ENCODE measurements at places on chromosomes 2 and 18.
A peak's percentile ranks its signal among the peaks of the same experiment; 100 is the strongest.

GRCh38 chr2:73886357-73886756 lies 6.5 kb upstream of the ACTG2 start:
- DNase-seq: no peak

DNA sequence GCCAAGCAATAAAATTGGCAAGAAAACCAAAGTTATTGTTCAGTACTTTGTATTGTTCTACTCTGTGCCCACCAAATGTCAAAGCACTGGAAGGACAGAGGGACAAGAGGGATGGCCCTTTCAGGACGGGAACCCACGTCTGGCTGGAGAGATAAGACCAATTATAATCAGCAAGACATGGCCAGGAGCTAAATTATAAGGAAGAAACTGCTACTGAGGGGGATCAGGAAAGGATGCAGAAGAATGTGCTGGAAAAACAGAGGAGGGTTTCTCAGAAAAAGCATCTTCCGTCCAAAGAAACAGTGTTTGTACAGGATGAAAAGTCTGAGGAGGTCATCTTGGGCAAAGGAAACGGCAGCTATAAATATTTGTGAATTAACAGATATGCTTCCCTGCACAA lies 46.4 kb upstream of the NARS1 start:
- DNase-seq: no peak

DNA sequence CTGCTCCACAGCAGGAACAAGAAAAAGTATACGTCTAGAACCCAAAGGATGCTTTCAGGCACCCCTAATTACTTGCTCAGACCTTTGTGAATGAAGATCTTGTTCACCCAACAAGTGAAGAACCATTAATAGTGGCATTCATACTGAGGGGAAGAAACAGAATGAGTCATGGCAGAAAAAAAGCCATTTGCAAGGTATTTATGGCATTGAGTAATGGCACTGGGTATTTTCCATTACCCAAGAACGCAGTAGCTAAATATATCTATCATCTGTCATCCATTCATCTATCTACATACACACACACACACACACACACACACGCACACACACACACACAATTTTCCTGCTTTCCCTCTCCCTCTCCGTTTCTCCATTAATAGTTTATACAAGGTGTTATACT lies 56.4 kb upstream of the XIRP2 start:
- no peak for DNase-seq

GRCh38 chr2:57760381-57760801 lies 286.2 kb upstream of the VRK2 start:
- DNase-seq: peak; percentile 21

- DNase-seq: no peak
These were observed 127.8 kb downstream of the CERS6 start for GRCh38 chr2:168583710-168584521.

GRCh38 chr2:10141736-10142639 lies 19.4 kb downstream of the RRM2 start:
- DNase-seq: peak; percentile 56

GRCh38 chr2:144606466-144607095 lies 86.7 kb upstream of the ZEB2 start:
- DNase-seq: no peak

GRCh38 chr2:164841719-164842623 lies at the start of gene COBLL1:
Gene COBLL1, minus strand, starts transcription at chr2:164841823. Its CDS starts 627 bp downstream, at chr2:164841196.
- peak; percentile 30 for DNase-seq

DNA sequence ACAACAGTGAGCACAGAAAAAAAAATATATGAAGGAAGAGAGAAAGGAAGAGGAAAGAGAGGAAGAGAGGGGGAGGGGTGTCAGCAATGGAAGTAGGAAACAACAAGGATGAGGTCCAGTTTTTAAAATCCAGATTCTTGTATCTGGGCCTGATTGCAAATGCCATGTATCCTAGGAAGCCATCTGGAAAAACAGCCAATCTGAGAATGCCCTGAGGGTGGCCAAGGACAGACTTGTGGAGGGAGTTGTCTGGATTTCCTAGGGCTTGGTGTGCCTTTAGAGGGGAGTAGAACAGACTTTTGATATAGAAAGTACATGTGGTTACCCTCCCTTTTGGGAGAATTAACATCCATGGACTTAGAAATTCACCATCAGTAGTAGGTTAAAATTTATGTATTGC lies 47.1 kb downstream of the PRKCE start:
- no peak for DNase-seq

GRCh38 chr2:28952836-28953211 lies 28.3 kb upstream of the TOGARAM2 start:
- DNase-seq: peak; percentile 53

- DNase-seq: peak; percentile 52
These were observed 19.6 kb upstream of the CXCR1 start for GRCh38 chr2:218186355-218186766.

GRCh38 chr2:168685600-168686451 lies 116.6 kb upstream of the NOSTRIN start:
- DNase-seq: no peak

DNA sequence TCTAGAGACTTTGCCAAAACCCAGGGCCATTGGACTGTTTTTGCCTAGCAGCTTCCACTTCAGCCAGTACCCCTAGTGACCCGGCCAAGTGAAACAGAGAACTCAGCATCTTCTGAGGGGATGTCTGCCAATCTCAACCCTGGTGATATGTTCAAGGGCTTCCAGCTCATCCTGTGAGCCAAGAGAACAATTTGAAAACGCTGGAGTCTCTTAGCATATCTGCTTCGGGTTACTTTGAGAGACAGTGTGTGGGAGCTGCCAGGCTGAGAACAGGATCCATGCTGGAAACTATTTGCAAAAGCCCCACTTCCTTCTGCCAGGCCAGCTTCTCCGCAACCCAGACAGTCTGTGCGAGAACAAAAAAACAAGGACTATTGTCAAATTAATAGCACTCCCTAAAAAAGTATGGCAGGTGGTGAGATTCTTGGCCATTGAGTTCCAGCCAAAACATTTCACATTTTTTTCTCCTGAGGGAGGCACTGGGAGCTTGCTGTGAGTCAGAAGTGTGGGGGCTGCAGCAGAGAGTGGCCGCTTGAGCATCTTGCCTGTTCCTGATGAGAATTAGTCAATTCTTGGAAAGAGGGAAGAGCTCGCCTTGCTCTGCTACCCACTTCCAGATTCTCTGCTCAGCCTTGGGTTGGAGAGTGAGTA lies 395.6 kb upstream of the TRIB2 start:
- no peak for DNase-seq

- no peak for DNase-seq
These were observed 30.4 kb downstream of the ADAM17 start for GRCh38 chr2:9525266-9525665.

DNA sequence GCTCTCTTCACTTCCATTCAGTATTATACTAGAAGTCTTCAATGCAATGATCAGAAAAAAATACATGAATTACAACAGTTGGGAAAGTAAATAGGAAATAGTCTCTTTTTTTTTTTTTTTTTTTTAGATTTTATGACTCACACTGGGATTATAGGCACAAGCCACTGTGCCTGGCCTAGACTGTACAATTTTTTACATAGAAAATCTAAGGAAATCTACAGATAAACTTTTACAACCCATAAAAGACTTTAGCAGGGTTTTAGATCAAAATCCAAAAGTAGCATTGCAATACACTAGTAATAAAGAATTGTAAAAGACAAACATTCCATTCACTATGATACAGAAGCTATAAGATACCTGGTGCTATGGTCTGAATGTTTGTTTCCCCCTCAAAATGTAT lies 39.0 kb downstream of the CFAP221 start:
- DNase-seq: no peak

- no peak for DNase-seq
These were observed 267.3 kb downstream of the TCF4 start for GRCh38 chr18:55320424-55321264.

DNA sequence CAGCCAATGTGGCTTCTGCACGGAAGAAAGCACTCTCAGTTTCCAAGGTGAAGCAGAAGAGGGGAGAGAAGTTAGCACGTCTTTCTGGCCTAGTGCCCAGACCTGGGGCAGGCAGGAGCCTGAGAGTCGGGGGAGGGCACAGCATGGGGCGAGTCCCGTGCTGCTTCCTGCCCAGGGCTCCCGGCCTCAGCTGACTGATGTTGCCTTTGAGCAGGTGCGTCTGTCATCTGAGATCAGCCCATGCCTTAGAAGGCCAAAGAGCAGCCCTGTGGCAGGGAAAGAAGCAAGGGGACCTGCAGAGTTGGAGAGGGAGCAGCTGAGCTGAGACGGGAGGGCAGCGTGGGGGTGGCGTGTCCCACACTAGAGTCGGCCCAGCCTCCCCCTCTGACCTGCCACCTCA lies 3.3 kb downstream of the KCNIP3 start:
- peak; percentile 58 for DNase-seq

- DNase-seq: no peak
These were observed 675.0 kb downstream of the IRS1 start for GRCh38 chr2:226124548-226125011.

- DNase-seq: no peak
These were observed 9.6 kb upstream of the CASP8 start for GRCh38 chr2:201250741-201251140.

GRCh38 chr2:111664275-111664850 lies 219.6 kb downstream of the ANAPC1 start:
- no peak for DNase-seq

- DNase-seq: no peak
These were observed 56.2 kb upstream of the AMMECR1L start for GRCh38 chr2:127942002-127942401.

DNA sequence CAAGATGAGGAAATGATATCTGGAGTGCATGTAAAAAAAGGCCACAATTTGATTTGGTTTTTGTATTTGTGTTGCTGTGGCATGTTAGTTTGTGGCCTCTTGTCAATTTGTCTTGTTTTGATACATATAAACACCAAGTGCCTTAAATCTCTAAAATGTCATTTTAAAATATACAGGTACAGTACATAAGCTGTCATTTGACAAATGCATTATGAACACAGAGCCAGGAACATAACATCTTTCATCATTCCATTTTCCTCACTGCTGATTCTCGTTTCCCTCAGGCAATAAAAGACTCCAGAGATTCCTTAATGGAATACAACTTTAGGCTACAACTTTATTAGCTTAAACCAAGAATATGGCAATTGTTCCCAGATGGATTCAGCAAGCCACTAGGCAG lies 217.5 kb downstream of the ZNF804A start:
- DNase-seq: no peak

DNA sequence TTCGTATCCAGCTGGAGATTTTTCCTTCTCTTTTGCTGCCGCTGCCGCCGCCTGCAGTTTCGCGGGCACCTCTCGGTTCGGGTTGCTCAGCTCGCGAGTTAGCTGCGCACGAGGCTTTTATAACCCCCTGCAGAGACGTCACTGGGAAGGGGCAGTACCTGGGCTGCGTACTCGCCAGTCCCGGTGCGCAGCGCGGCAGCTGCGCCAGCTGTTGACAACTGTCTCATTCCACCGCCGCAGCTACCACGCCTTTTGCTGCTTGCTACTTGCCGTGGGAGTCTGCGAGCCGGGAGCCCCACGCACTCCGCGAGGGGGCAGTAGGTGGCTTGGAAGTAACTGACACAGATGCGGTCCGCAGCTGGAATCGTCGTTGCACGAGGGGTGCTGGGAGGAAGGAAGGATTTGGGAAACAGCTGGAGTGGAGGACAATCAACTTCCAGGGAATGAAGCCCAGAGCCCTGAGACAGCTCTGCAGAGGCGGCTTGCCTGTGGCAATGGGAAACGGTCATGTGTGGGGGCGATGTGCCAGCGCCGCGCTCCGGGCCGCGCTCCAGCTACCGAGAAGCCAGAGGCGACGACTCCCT lies at the start of gene TACR1:
TSS of gene TACR1 (minus strand) at position 93 of the 584 bp plus-strand sequence. CDS start 586 bp downstream, outside the sequence.
- DNase-seq: peak; percentile 7

GRCh38 chr18:49856496-49856895 lies 43.2 kb upstream of the ACAA2 start:
- DNase-seq: peak; percentile 72

- DNase-seq: peak; percentile 50
These were observed 99.6 kb upstream of the MCFD2 start for GRCh38 chr2:47015206-47015605.

GRCh38 chr2:205975082-205975949 lies 110.7 kb downstream of the INO80D start:
- DNase-seq: no peak

GRCh38 chr2:234719116-234719716 lies 222.3 kb upstream of the ARL4C start:
- no peak for DNase-seq

DNA sequence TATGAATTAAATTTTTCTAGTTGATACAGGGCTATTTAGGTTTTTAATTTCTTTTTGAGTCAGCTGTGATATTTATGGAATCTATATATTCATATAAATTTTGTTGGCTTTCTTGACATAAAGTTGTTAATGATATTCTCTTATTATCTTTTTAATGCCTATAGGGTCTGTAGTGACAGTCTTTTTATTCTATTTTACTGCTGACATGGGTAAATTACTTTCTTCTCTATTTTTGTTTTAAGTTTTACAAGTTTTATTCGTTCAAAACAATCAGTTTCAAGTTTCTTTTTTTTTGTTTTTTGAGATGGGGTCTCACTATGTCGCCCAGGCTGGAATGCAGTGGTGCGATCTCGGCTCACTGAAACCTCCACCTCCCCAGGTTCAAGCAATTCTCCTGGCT lies 226.3 kb downstream of the ZRANB3 start:
- DNase-seq: no peak

GRCh38 chr18:25230658-25231326 lies 121.2 kb downstream of the ZNF521 start:
- DNase-seq: no peak

DNA sequence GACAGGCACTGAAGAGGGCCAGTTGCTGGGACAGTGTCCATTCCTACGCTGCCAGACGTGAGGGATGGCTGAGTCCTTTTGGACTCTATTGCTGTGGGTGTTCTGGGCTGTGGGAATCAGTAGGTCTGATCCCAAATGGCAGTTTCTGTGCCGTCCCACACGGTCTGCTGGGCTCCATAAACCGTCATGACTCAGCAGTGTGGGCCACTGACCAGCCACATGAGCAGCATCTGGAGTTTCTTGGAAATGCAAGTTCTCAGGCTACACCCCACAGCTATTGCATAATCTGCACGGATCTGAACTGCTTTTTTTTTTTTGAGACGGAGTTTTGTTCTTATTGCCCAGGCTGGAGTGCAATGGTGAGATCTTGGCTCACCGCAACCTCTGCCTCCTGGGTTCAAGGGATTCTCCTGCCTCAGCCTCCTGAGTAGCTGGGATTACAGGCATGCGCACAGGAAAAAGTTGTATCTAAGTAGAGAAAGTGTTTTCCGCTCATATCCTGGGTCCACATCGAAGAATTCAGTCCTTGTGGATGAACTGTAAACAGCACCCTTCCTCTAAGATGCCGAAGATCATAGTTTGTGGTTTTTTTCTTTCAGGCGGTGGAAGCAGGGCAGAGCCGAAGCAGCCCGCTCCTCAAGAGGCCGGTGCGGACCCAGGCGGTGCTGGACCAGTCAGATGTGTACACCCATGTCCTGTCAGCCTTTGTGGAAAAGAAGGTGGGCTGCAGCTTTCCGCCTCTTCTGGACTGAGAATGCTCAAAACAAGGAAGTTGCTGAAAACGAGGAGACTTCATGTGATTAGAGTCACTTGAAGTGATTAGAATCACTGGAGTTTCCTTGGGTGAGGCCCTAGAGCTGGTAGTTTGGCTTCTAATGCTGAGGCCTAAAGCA lies 25.5 kb downstream of the RMC1 start:
- DNase-seq: no peak

- no peak for DNase-seq
These were observed 21.5 kb upstream of the TNS1 start for GRCh38 chr2:218024336-218024735.

GRCh38 chr2:183614799-183615435 lies 490.7 kb downstream of the NUP35 start:
- DNase-seq: no peak
